Retinal pigment epithelial cell (primary cell): ENCODE measurements at places on chromosomes 11 and 22.
A peak's percentile ranks its signal among the peaks of the same experiment; 100 is the strongest.

- no peak for DNase-seq
These were observed 42.0 kb downstream of the BLID start for GRCh38 chr11:122074022-122074421.

- no peak for DNase-seq
These were observed 64.8 kb downstream of the RPUSD4 start for GRCh38 chr11:126146454-126147192.

GRCh38 chr11:57303990-57304579, 20.7 kb downstream of the TNKS1BP1 start:
- peak; percentile 93 for DNase-seq

GRCh38 chr11:125591649-125592304, 875 bp upstream of the STT3A start:
- peak; percentile 7 for DNase-seq

GRCh38 chr22:40107244-40107643, 70.5 kb upstream of the TNRC6B start:
- DNase-seq, result no peak

DNA sequence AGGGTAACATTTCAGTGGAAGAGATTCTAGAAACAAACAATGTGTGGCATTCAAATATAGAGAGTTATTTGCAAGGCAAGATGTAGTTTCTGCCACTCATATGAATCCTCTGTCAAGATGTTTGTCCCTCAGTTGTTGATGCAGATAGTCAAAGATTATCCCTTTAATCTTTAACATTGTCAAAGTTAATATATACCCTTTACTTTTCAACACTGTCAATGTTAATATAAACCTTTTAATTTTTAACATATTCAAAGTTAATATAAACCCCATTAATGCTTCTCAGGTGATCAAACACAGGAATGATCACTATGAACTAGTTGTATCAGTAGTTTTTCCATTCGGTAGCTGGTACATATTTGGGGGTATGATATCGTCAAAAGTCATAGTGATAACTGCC, 51.9 kb upstream of the PICALM start:
- no peak for DNase-seq

DNA sequence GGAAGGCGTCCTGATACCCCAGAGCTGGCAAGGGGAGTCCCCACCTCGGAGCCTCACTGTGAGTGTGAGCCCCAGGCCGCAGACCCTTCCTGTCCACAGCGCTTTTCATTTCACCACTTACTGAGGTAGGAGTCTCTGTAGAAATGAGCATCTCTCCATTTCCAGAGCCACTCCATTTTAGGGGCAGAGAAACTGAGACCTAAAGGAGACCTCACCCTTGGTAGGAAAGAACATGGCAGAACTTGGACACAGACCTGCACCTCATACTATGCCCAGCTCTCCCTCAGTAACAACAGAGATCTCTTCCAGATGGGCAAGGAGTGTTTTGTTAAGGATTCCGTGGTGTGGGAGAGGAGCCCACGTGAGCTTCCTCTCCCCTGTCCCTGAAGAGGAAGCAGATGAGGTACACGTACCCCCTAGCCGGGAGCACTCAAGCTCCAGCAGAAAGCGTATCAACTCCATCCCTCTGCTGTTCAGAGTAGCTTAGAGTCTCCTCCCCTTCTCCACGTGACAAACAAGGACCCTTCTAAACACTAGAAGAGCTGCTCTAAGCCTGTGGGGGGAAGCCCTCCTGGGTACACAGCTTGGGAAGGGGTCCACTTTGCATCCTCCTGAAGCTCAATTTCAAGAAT, 532 bp upstream of the VSIG2 start:
- no peak for DNase-seq

DNA sequence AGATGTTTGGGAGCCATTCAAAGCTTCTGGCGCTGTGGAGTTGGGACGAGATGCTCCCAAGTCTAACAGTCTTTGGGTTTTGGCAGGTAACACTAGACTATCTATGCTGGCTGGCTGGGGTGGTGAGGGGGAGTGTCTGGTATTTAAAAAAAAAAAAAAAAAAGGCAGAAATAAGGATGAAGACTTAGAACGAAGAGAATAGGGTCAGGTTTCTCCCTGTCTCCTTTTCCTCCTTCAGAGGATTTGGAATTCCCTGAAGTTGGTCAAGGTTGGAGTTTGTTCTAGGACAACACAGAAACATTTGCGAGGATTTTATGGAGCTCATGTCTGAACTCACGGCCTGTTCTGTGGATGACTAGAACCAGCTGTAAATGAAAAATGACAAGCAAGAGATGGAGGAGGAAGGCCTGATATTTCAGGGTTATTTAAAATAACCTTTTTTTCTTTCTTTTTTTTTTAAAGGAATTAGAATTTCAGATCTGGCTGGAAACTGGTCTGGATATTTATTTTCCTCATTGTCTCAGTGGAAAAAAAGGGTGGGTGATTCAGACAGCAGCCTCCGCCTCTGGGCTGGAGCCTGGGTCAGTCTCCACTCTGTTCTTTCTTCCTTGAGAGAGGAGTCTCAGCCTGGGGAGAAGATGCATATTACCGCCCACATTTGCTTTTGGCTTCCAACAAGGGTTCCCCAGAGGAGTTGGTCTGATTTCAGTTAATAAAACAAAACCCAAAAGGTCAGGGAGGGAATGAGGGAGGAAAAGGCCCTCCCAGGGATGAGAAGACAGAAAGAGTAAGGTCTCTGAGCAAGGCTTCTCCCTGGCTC, 80.1 kb downstream of the USP35 start:
- DNase-seq, result no peak

DNA sequence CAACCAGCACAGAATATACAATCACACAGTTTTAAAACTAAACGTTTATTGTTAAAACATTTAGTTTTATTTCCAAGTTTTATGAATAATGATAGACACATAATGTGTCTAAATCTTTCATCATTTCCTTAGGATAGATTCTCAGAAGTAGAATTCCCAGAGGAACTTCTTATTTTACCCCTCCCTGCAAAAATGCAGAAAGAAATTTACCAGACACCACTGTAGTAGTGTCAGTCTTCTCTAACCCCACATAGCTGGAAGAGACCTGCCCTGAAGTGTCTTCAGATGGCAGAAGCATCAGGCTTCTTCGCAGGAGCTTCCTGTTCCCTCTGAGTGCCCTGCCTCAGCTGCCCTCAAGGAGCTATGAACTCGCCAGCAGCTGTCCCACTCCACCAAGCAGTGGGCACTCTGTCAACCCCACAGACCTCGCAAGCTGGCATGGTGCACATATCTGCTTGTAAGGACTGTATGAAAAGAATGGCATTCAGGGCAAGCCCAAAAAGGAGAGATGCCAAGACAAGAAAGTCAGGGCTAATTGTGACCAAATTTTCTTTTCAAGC, 28.5 kb upstream of the PAK1 start:
- no peak for DNase-seq

DNA sequence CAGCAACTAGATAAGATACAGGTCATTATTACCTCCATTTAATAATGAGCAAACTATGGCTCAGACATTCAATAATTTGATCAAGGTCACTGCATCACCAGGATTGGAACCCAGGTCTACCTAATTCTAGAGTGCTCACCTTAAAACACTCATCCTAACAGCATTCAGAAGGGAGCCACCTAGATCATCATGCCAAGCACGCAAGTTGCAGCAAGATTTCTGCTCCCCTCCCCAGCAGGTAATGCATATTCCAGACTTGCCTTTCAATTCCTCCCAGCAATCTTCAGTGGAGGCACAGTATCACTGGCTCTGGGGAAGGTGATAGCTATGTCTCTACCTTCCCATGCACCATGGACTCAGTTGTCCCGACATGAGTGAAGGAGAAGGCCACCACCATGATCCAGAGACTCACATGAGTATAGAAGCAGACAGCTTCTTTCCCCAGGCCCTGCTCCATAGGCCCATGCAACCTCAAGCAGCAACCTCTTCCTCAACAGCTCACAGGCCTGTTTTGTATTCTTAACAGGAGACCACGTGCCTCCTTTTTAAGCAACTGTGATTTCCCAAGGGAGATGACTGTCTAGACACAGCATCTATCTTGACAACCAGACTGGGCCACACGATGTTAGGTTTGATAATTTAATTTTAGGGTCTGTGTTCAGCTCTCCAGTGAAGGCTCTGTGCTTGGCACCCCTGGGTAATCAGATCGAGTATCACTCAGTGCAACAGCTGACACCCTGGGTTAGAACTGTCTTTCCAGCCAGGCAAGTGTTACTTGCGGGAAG, 36.4 kb downstream of the RAB30 start:
- no peak for DNase-seq

DNA sequence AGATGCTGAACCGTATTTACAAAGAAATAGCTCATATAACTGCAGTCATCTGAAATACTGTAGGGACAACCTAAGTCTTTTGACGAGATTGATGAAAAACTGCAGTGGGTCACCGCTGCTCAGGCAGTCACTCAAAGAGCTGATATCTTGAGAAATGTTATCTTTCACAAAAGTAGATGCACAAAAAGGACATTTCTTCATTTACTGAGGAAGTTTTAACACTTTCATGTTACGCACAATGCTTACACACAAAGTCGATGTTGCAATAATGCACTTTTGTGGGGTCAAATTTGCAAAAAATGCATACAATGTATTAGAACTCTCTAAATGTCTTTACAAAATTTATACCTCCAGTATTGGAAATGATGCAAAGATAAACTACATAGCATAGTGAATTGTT, 16.2 kb upstream of the OR10V1 start:
- no peak for DNase-seq

- DNase-seq, result no peak
These were observed 172.0 kb upstream of the CADM1 start for GRCh38 chr11:115676206-115676605.

DNA sequence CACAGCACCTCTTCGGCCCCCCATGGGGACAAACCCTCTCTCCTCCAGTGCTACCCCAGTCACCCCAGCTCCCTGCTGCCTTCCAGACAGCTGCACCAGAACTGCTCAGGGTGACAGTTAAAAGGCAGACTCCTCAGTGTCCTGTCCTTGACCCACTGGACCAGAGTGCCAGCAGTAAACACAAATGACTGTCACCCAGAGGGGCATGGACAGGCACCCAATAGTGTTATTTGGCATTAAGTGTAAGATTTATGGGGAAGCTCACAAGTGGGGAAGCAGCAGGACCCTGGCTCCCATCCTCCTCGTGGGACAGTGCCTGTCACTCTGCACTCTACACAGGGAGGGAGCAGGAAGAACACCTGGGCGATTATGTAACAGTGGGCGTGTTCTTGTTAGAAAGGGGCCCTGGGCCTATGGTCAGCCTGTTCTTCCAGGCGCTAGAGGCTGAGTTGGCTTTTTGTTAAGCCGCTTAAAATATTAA, 5.0 kb downstream of the RPS19BP1 start:
- peak; percentile 74 for DNase-seq

- DNase-seq, result no peak
These were observed 4.4 kb downstream of the SLC2A11 start for GRCh38 chr22:23862103-23862502.

DNA sequence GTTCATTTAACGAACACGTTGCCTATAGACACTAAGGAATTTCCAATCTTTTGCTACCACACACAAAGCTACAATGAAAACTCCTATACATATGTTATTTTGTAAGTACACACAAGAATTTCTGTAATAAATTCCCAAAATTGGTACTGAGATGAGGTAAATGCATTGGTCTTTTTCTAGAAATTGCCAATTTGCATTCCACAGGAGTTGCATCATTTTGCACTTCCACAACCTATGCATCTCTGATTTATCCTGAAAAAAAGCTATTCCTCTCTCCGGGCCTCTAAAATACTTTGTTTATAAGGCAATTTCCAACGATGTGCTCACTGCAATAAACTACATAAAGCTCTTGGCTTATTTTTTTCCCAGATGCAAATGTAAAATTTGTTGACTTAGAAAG, 24.9 kb downstream of the IMMP1L start:
- no peak for DNase-seq

DNA sequence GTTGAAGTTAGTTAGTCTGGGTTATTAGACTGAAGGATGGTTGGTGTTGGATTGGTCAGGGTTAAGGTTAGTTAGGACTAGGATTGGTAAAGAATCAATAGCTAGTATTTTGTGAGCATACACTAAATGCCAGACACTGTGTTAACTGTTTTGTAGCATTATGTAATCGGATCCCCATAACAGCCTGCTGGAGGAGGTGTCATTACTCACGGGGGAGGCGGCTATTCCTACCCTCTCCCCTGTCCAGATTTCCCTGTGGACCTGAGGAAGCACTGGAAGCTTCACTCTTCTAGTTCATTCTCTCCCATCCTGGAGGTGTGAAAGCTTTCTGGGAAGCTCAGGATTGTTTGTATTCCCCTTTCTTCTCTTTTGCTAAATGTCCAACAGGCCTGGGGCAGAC, 40.5 kb upstream of the KCNJ11 start:
- DNase-seq, result no peak

GRCh38 chr22:41446057-41446501, 522 bp downstream of the TOB2 start:
- no peak for DNase-seq

- DNase-seq, result no peak
These were observed 40.5 kb downstream of the CABIN1 start for GRCh38 chr22:24051568-24051967.

- peak; percentile 100 for DNase-seq
These were observed 16.9 kb downstream of the CTNND1 start for GRCh38 chr11:57778318-57779037.

DNA sequence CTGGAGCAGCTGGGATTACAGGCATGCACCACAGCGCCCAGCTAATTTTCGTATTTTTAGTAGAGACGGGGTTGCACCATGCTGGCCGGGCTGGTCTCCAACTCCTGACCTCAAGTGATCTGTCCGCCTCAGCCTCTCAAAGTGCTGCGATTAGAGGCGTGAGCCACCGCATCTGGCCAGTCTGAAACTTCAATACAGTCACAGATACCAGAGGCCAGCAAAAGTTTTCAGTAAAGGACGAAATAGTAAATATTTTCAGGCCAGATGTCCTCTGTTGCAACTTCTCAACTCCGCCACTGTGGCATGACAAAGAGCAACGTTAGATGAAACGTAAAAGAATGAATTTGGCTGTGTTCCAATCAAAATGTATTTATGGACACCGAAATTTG, 403.6 kb downstream of the MN1 start:
- no peak for DNase-seq

- DNase-seq, result no peak
These were observed 584 bp downstream of the NOX4 start for GRCh38 chr11:89490602-89490980.

GRCh38 chr22:18032455-18033101, 8.2 kb upstream of the MICAL3 start:
- DNase-seq, result no peak

GRCh38 chr11:68841718-68842426, at the start of gene CPT1A:
TSS of gene CPT1A (minus strand) at chr11:68841916. CDS start at chr11:68815474, 26,442 bp downstream.
- no peak for DNase-seq

- DNase-seq, result peak; percentile 73
These were observed 225.1 kb upstream of the PITPNB start for GRCh38 chr22:28143961-28144745.

DNA sequence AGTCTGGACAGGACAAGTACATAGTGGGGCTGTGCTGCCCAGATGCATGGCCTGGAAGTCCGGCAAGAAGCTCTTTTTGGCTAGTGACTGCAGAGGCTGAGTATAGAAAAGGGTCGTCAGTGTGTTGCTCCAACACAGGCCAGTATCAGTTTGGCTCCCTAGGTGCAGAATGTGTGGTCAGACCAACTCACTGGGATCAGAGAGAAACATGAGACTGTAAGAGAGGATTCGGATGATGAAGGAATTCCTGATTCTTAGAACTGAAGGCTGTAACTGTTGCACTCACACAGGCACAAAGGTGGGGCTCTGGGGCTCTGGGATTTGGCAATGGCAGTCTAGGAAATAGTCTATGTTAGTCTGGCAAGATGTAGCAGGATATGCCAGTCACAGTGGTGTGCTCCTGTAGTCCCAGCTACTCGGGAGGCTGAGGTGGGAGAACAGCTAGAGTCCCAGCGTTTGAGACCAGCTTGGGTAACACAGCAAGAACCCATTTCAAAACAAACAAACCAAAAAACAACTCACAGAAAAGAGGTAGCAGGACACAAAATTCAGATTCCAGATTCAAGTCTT, 11.1 kb upstream of the UPB1 start:
- DNase-seq, result no peak

GRCh38 chr11:7551571-7551970, 37.8 kb downstream of the PPFIBP2 start:
- no peak for DNase-seq
